ENCODE measurements at places on chromosomes 6 and 20. TPM values are rescaled to one million over a fixed set of nuclear protein-coding genes. Genes with fewer than 3 reads are reported as not detected.

ULBP1 gene
- 0.56 TPM for total RNA-seq

PI3 gene
- total RNA-seq = not detected

TCP11 gene
- 0.56 TPM for total RNA-seq

FNDC11 gene
- 0.28 TPM for total RNA-seq

SLX4IP gene
- total RNA-seq = 5.9 TPM

HCK gene
- not detected for total RNA-seq

LY6G6F gene
- total RNA-seq = not detected
